AG20443 (cell line): ENCODE measurements at places on chromosomes 2 and 18.

GRCh38 chr2:189287982-189288521 is 108.5 kb upstream of the COL5A2 start:
- DNase-seq, result peak; percentile 38

DNA sequence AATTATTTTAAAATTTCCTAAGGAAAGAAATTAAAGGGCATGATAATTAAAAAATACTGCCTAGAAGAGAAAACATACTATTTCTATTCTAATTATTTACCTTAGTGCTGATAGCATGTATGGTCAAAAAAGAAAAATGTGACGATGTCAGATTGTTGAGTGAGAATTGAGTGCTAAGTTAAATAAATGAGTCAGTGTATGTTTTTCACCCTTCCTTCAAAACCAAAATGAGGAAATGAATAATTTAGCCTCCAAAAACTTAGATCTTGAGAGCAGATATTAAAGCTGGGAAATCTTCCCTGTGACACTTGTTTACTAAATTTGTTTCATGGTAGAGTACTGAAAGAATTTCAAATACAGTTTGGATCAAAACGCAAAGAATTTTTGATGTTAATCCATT is 58.6 kb upstream of the NYAP2 start:
- no peak for DNase-seq

- DNase-seq, result no peak
These were observed 19.0 kb downstream of the USP39 start for GRCh38 chr2:85635011-85635410.

DNA sequence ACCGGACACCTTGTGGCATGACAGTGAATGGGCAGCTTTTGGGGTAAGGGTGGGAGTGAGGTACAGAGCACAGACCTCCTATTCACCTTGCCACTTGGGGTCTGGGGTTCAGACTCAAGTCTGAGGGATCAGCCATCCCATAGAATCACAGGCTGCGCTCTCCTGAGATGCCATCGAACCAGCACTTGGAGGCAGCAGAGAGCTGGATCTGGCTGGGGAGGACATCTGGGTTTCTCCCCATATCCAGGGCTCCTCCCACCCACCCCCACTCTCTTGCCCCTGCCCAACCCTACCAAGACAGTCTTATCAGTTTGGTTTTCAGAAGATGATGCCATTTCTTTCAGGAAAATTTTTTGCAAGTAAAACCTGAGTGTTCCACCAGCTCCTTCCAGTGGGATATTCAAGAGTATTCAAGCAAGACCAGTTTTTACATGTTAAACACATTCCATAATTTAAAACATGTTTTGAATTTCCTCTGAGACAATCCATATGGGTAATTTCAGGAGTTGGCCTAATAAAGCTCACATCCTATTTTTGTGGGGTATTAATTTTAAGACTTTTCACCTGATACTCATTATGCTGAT is 29.2 kb upstream of the TEX44 start:
- DNase-seq, result peak; percentile 90

DNA sequence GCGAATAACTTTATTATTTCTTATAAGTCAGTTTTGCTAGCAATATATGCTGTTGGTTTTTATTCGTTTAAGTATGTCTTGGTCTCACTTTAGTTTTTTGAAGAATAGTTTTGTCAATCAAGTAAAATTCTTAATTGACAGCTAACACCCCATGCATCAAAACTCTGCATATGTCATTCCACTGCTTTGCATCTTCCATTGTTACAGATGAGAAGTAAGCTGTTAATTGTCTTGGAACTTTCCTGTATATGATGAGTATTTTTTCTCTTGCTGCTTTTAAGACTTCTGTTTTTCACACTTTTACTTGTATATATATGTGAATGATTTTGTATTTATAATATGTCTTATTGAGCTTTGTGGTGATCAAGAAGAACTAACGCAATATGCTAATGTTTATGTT is 1048.4 kb downstream of the CNTNAP5 start:
- DNase-seq, result no peak

GRCh38 chr18:32896776-32897547 is 124.1 kb upstream of the KLHL14 start:
- no peak for DNase-seq

GRCh38 chr18:23137097-23137635 is 1.9 kb downstream of the CABLES1 start:
- no peak for DNase-seq

DNA sequence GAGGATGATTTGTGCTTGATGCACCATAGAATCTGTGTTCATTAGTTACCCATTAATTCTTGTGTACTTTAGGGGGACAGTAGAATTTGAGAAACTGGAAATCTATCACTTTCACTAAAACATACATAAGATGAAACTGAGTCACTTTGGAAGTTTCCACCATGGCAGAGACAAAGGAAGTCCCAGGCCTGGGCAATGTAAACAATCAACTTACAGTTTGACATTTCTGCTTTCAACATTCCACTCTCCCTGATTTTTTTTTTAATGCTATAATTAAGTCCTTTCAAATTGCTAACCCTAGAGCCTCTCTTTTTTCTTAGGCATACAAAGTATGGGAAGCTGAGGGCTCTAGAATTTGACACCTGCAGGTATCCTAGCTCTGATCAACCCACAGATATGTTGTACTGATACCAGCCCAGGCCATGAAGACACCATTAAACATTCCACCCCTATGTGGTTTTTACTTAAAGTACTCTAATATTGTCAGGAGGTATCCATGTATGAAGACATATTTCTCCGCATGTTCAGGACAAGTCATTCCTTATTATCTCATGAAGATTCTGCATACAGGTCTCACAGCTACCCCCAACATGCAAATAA is 88.5 kb upstream of the GLS start:
- no peak for DNase-seq

DNA sequence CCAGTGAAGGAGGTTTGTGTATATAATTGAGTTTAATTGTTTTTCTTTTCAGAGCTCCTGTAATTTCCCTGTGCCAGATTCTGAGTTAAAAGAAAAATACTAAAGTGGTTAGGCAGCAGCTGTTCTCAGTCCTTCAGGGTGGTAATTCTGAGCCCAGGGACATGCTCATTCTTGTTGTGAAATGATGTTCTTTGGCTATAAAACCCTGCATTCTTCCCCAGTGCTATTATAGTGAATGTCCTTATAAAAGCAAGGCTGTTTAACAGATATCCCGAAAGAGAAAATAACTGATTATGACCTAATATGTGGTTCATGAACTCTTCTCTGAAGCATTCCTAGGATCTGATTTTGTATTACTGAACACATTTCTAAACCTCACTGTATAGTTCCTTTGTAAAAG is 34.0 kb downstream of the ADAM23 start:
- DNase-seq, result no peak

- no peak for DNase-seq
These were observed 308.5 kb downstream of the NRXN1 start for GRCh38 chr2:50723286-50723938.

DNA sequence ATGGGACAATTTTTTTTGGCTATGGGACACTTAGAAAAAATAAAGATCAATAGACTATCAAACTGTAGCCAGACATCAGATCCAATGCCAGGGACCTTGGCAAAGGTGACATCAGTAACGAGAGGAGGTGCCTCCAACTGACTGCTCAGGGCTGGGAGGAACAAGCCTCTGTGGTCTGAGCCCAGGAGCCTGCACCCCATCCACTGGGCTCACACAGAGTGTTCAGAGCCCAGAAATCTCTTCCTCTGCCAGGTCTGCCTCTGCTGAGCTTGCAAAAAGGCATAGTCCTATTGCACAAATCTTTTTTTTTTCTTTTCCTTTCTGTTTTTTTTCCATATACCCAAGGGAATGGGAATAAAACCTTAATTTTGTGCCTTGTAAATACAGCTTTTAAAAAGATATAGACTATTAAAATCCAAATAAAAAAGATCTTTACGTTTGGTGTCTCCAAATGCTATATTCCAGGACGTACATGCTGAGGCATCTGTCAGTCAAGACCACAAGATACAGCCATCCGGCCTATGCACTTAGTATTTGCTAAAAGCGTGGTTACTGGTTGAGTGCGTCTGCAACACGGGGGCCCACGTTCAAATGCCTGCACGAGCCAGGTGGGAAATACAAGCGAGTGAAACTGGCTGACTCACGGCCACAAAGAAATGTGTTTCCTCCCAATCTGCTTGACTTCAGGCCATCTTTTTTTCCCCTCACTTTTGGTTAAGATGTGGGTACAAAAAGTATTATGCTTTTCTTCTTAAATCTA is 7.8 kb upstream of the ARHGAP25 start:
- no peak for DNase-seq

GRCh38 chr2:219656526-219656925 is 29.1 kb downstream of the SLC4A3 start:
- DNase-seq, result no peak

GRCh38 chr2:66697366-66697765 is 262.4 kb downstream of the MEIS1 start:
- no peak for DNase-seq

- DNase-seq, result no peak
These were observed 80.0 kb upstream of the ERBB4 start for GRCh38 chr2:212618636-212619035.

GRCh38 chr2:65049010-65049639 is 7.1 kb upstream of the CEP68 start:
- no peak for DNase-seq

DNA sequence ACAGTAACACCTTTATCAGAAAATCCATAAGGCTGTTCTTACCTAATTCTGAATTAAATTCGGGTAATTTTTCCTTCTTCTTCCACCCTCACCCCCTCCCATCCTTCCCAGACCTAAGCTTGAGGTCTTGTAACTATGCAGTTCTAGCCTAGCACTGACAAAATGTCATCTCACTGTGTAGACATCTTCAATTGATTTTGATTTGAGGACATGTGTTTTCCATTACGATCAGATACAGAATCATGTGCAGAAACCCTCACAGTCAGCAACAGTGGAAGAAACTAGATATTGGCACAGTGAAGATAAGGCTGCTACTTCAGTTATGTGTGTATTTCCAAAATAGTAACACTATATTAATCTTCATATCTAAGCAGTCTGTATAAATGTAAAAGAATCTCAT is 244.6 kb downstream of the THSD7B start:
- no peak for DNase-seq

GRCh38 chr2:214671319-214671885 is 138.1 kb downstream of the BARD1 start:
- DNase-seq, result no peak
